ENCODE measurements at places on chromosomes 6 and 20. TPM values are rescaled to one million over a fixed set of nuclear protein-coding genes. Genes with fewer than 3 reads are reported as not detected.

Gene ARMH2
- not detected for total RNA-seq

Gene TMEM244
- not detected for total RNA-seq

Gene MAS1
- not detected for total RNA-seq

- DNase-seq: peak; percentile 78
Observed at GRCh38 chr6:162856885-162857284, 129.1 kb downstream of the PACRG start.

GRCh38 chr6:37663019-37663810 lies 34.5 kb downstream of the MDGA1 start:
- no peak for DNase-seq

DNA sequence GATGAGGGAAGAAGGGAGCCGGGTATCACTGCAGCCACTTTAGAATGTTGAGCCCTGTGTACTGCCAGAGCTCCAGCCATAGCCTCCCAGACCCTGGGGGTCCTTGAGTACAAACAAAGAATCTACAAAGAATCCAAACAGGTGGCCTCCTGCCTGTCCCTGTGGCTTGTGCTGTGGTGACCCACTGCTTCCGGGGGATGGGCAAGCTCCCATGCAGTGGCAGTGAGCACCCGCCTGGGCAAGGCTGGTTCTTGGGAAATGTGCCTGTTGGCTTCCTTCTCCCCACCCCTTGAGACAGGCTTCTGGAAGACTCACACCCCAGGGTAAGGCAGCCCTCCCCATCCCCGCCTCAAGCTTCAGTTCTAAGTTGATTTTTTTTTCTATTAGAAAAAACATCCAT lies 13.9 kb downstream of the SIRPA start:
- DNase-seq: no peak

- no peak for DNase-seq
Observed at GRCh38 chr6:56536536-56536935, 106.2 kb downstream of the DST start.

DNA sequence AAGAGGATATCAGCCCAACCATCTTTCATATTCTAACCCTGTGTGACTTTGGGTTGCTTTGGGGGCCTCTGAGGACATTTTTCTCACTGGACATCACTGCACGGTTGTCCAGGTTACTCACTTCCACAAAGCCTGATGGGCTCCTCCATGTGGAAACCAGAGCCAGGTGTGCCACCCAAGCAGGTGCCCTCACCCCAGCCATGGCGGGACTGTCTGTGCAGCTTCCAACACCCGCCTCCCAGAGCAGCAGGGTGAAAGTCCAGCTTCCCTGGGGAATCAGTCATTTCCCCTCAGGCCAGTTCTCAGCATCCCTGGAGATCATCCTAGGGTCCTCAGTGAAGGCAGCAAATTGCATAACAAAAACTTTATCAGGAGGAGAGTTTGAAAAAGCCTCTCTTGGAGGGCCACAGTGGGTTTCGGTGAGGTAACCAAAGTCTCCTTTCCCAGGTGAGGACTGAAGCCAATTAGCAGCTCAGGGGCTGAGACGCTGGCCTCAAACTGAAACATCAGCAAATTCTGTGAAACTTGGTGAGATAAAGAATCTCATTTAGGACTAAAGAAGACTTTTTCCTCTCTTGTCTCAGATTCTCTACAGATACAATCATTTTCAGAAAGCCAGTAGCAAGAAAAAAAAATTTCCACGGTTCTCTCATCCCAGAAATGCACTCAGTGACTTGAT lies 289.6 kb upstream of the CDH4 start:
- DNase-seq: no peak

All from G401 (cell line).